ENCODE measurements at places on chromosomes 5 and 9.

GRCh38 chr5:92800365-92800764, 780.7 kb downstream of the NR2F1-AS1 start:
- DNase-seq = peak; percentile 56

DNA sequence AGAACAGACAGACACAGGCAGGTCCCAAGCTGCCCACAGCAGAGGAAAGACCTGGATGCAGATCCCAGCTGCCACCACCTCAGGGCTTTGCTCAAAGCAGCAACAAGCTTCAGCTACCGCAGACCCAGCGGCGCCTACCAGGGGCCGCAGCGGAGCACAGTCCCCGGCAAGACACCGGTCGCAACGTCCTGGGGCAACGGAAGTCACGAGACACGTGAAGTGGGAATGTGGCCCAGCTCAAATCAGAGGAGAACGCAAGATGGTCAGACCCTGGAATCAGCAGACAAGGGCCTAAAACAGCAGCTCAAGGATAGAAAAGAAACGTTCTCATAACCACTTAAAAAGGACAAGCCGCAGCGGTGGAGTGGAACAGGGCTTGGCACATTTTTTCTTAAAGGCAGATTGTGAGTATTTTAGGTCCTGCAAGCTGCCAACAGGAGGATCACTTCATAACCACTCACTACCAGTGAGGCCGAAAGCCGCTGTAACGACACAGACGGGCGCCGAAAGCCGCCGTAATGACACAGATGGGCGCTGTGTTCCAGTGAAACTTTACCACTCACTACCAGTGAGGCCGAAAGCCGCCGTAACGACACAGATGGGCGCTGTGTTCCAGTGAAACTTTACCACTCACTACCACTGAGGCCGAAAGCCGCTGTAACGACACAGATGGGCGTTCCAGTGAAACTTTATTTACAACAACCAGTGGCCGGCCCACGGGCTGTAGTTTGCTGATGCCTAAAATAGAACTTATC, 21.7 kb downstream of the SLC9A3 start:
- no peak for DNase-seq

- no peak for DNase-seq
Measured at GRCh38 chr9:130034570-130034969, 8.4 kb downstream of the FNBP1 start.

DNA sequence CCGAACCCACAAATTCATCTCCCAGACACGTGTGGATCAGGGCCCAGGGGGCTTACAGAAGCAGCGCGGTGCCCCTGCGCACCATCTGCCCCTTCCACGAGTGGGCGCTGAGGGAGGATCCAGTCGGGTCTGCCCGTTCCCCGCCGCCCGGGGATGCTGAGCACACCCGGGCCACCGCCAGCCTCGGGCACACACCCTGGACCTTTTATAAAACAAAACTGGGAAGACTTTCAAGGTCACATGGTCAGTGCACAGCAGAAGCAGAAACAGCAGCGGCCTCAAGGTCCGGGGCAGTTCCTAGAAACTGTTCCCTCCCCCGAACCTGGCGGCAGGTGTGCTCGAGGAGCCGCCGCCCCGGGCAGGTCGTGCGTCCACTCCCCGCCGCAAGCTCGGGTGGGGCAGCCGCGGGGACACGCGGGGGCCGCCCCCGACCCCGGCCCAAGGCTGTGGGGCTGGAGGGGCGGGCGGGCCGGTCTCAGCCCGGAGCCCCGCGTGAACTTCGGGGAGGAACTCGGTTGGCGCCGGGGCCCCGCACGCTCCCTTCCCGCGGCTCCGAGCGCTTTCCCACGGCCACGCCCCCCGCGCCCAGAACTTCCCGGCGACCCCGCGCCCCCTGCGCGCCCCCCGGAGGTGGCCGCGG, 633 bp upstream of the PPP1R26 start:
- no peak for DNase-seq

DNA sequence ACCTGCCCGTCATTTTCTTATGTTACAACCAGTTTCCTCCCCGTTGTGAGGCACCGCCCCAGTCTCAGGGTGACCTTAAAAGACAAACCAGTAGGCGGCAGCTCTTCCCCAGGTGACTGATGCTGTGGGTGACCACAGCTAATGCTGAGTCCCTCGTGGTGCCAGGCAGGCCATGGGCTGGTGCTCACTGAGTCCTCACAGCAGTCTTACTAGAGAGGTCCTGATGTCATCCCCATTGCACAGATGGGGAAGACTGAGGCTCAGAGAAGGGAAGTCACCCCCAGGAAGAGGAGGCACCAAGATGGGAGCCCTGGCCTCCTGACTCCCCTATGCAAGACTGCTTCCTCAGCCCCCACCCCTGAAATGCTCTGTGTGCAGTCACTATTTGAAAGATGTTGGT, 978 bp downstream of the CFAP157 start:
- DNase-seq = no peak

DNA sequence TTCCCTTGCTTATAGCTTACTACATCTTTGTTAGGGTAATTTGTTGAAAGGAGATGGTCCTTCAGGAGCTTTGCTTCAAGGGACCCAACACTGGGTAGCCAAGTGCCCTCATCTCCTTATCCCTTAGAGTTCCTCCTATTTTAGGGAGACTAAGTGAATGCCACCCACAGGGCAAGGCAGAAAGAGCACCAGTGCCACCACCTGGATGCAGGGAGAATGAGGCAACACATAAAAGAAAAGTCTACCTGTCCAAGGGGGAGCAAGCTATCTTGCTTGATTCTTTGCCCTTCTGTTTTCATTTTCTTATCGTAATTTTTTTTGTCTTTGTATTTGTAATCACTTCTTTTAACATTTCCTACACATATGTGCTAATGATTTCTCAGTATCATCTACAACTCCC, 205.5 kb downstream of the NPR3 start:
- no peak for DNase-seq

- DNase-seq = no peak
Measured at GRCh38 chr9:87713988-87714330, 12.0 kb upstream of the CTSL start.

- DNase-seq = no peak
Measured at GRCh38 chr9:86782831-86783230, 164.5 kb downstream of the GAS1 start.

- no peak for DNase-seq
Measured at GRCh38 chr5:72951671-72952468, 4.0 kb upstream of the FCHO2 start.

DNA sequence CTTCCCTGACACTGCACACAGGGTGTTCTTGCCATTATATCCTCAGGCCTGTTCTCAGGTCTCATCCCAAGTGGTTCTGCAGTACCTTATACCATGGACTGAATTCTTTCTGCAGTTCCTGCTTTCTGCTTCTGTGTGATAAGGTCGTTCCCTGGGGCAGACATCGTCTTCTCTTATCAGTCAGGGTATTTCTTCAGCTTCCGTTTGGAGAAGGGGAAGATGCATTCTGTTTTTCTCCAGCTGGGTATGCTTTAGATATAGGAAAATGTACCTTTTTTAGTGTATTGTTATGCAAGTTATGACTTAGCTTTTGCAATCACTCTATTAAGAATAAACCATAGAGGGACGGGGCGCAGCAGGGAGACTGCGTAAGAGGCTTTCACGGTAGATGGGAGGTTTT, 31.1 kb downstream of the RALGPS1 start:
- DNase-seq = no peak

- peak; percentile 25 for DNase-seq
Measured at GRCh38 chr9:126499005-126499910, 114.5 kb upstream of the LMX1B start.

DNA sequence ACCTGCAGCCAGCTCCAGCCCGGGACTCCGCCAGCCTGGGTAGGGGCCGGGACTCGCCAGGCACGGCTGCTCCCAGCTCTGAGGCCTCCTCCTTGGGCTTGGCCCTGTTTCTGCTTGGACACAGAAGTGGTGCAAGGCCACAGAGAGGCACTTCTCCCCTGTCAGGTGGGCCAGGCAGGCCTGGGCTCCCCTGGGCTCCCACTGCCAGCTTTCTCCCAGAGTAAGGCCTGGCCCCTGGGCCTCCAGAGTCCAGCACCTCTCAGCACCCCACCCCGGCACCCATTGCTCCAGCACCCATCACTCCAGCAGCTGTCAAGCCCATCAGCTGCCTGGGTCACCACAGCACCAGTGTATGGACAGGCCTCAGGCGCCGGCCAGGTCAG, 71.1 kb upstream of the LRRTM2 start:
- no peak for DNase-seq

DNA sequence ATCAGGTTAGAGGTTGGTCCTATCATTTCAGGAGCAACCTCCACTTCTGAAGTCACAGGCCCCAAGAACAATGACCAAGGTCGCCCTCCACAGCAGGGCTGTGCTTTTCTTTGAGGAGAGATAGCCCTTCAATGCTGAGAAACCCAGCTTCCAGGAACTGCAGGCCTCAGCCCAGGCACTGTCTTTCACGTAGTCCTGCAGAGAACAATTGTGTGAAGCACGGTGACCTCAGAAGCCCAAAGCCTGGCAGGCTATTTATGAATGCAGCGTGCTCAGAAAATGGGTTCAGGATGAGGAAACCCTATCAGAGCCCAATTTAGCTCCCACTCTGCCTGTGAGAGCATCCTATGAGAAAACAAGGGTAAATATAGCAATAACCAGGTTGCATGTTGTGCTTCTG, 388.3 kb downstream of the PLK2 start:
- DNase-seq = no peak

DNA sequence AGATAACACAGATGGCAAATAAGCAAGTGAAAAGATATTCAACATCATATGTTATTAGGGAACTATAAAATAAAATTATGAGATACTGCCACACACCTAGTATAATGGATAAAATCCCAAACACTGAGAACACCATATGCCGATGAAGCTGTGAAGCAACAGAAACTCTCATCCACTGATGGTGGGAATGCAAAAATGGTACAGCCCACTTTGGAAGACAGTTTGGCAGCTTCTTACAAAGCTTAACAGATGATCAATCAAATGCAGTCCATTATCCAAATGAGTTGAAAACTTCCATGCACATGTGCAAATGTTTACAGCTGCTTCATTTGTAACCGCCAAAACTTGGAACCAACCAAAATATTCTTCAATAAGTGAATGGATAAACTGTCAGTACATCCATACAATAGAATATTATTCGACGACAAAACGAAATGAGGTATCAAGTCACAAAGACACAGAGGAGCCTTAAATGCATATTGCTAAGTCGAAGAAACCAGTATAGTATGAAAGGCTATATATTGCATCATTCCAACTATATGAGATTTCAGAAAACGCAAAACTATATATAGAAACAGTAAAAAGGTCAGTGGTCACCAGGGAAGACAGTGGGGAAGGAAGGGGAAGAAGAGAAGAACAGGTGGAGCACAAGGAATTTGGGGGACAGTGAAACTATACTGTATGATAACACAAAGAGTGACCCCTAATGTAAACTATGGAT, 14.9 kb downstream of the PFDN1 start:
- no peak for DNase-seq

GRCh38 chr5:87541676-87542075, 128.9 kb upstream of the CCNH start:
- DNase-seq = no peak
